ENCODE measurements at places on chromosomes 13 and 19.

- DNase-seq: no peak
These were observed 216.9 kb downstream of the DNAJC15 start for GRCh38 chr13:43240278-43240677.

DNA sequence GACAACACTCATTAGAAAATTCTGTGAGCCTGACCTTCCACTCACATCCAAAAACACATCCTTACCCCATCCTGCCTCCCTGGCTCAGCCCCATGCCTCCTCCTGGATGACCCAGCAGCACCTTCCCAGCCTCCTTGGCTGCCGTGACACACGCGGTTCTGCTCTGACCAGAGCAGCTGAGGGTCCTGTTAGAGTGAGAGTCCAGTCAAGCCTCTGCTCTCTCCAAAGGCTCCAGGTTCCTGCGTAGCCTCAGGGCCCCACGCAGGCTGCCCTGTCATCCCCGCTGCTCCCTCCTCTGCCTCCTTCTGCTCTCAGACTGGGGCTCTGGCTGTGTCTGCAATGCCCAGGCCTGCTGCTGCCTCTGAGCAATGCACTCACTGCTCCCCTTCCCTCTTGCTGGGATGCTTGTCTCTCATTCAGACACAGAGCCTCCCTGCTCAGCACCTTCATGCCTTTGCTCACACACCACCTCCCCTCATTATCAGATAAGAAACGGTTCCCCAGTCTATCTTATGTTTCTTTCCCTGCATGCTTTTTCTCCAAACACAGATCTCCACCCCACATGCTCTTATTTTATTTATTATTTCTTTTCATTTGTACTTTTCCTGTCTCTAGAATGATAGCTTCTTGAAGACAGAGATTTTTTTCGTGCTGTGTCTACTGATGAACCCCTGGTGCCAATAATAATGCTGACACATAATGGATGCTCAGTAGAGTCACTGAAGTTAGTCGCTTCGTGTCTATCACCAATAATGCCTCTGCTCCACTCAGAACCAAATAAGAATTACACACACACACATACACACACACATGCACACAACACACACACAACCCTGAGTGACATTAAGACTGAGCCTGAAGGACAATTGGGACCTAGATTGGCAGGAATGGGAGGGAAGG is 10.2 kb upstream of the SIGLEC6 start:
- DNase-seq: no peak

DNA sequence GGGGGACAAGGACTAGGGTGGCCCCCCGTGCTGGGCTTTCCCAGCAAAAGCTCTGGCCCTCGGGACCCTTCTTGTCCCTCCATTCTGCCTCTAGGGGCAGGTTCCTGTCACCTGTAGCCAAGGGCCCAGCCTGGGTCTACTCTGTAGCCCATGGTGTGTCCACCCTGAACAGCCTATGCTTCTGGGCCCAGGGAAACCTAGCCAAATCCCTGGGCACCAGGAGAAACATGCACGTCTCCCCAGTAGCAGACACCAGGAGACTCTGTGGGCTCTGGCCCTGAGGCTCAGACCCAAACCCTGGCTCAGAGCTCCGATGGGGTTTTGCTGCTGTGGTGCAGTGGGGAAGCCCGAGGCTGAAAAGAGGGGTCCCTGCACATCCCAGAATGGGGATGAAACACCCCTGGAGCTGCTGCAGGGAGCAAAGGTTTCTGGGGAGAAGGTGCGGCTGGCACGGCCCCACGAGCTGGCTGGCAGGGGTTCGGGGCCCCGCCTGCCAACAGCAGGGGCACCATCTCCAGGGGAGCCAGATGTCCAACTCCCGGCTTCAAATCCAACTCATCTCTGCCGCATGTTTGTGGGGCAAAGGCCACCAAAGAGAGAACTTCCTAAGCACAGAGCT is 18.2 kb downstream of the CEBPG start:
- DNase-seq: no peak

GRCh38 chr13:58633226-58633625 is 1001.7 kb downstream of the PCDH17 start:
- no peak for DNase-seq

- DNase-seq: no peak
These were observed 543.0 kb downstream of the GPC6 start for GRCh38 chr13:93769607-93770006.
